ENCODE measurements at places on chromosomes 3 and 15. TPM values are rescaled to one million over a fixed set of nuclear protein-coding genes. Genes with fewer than 3 reads are reported as not detected.

The VGLL3 gene
- total RNA-seq, result 0.17 TPM

The GADL1 gene
- under 0.01 TPM for total RNA-seq

The C3orf33 gene
- 2.4 TPM for total RNA-seq

The PLA2G4E gene
- not detected for total RNA-seq

The GOLGA6A gene
- not detected for total RNA-seq

The CLDN16 gene
- total RNA-seq, result not detected

The TMC3 gene
- not detected for total RNA-seq

The NISCH gene
- total RNA-seq, result 31.1 TPM

The SLC2A2 gene
- not detected for total RNA-seq

The TLNRD1 gene
- total RNA-seq, result 9.2 TPM

The EDC3 gene
- total RNA-seq, result 17.9 TPM

The GBE1 gene
- total RNA-seq, result 77.0 TPM

The CKMT1A gene
- total RNA-seq, result not detected

The MYZAP gene
- total RNA-seq, result 81.3 TPM

The ATP2B2 gene
- not detected for total RNA-seq

The CYP1A1 gene
- total RNA-seq, result 65.0 TPM

Measured in dermis lymphatic vessel endothelial cell (primary cell).